ENCODE measurements at places on chromosomes 4 and X.

DNA sequence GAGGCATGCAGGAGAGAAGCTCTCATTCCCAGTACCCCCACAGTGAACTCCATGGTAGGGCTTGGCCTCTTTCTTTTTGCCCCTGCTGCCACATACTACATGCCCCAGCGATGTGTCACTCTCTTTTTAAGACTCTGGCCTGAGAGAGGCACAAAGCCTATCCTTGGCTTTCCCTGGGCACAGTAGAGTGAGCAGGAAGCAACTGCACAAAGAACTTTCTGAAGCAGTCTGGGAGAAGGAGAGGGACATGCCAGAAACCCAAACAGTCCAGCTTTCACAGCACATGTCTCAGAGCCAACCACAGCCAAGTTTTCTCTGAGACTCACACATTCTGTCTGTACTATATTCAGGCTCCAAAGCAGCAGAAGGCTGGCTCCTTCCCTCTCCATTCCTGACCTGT is 7.9 kb upstream of the NALF2 start:
- no peaks in the 10 kb centered on the region for H3K4me1 ChIP-seq
- H3K27me3 ChIP-seq, result no peaks in the 10 kb centered on the region
- no peaks in the 10 kb centered on the region for H3K36me3 ChIP-seq
- no peak overlapping the region for H3K4me3 ChIP-seq
- H3K27ac ChIP-seq, result no peak overlapping the region

- no peaks in the 10 kb centered on the region for H3K36me3 ChIP-seq
- H3K4me1 ChIP-seq, result peaks cover 27% of the 10 kb centered on the region
- no peak overlapping the region for H3K27ac ChIP-seq
Observed at GRCh38 chr4:94605241-94605805, 152.4 kb upstream of the BMPR1B start.

- no peaks in the 10 kb centered on the region for H3K36me3 ChIP-seq
- no peaks in the 10 kb centered on the region for H3K27me3 ChIP-seq
- no peaks in the 10 kb centered on the region for H3K4me1 ChIP-seq
- no peak overlapping the region for H3K4me3 ChIP-seq
- DNase-seq, result no peak
Observed at GRCh38 chrX:13266641-13267345, 53.1 kb downstream of the ATXN3L start.

DNA sequence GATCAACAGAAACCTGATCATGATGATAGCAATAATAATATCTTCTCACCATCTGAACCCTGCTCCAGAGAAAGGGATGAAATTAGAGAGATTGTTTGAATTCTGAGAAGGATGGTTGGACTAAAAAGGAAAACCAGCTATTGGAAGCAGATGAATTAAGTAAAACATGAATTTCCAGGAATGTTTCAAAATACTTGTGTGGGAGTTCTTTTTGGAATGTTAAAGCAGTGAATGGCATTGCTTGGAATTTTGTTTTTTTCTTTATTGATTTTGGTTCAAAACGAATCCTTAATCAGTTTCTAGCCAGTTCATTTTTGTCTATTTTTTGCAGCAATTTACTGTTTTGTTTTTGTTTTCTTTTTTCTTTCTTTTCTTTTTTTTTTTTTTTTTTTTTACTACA is 150.3 kb downstream of the NHS start:
- no peak for DNase-seq
- H3K4me1 ChIP-seq, result peaks cover 10% of the 10 kb centered on the region
- no peak overlapping the region for H3K27ac ChIP-seq
- no peaks in the 10 kb centered on the region for H3K27me3 ChIP-seq

DNA sequence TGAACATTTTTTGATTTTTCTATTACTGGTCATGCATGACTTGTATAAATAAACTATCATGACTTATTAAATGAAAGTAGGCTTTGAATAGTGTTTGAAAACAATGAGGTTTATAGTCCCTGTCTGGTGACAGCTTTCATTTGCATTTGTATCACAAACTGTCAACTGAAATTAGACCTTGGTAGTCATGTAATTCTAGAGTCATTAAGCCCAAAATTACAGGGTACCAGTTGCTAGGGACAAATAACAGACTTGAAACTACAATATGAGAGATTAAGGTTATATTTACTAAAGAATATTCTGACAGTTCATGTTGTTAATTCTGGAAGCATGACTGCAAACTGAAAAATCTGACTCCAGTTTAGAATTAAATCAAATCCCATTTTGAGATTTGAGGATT is 9.2 kb upstream of the VAMP7 start:
- no peak overlapping the region for H3K4me3 ChIP-seq
- H3K27ac ChIP-seq, result no peak overlapping the region
- no peak for DNase-seq
- no peaks in the 10 kb centered on the region for H3K36me3 ChIP-seq
- H3K4me1 ChIP-seq, result no peaks in the 10 kb centered on the region

DNA sequence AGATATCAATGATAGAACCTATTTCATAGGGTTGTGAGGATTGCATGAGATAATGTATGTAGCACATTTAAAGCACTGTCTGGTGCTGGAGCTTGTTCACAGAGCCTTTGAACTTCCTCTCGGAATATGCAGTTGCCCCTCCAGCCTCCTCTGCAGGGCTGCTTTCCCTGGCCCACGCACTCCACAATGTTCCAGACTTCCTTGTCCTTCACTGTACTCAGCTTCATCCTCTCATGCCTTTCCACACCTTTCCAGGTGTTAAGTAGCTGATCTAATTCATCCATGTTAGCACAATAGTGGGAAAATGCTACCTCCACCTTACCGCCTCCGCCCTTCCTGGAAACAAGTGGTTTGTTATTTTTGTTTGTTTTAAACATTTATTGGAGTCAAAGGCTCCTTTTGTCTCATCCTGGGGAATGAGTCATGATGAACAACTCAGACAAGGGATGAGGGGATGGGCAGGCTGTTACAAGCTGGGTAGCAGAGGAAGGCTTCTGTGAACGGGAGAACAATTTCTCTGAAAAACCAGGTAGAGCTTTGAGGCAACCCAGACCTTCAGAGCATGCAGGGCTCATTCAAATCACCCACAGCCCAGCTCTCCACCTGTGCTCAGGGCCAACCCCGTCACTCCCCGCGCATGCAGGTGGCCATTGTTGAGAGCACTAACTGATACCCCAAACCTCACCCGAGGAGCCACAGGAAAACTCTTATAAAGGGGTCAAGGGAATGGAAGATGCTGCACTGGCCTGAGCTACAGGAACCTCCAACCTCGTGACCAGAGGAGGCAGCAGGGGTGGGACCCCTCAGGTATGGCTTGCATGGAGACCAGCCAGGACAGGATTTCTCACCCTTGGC is 84.9 kb upstream of the TBL1X start:
- no peak overlapping the region for H3K4me3 ChIP-seq
- DNase-seq, result no peak
- no peaks in the 10 kb centered on the region for H3K4me1 ChIP-seq
- H3K27me3 ChIP-seq, result no peaks in the 10 kb centered on the region
- H3K36me3 ChIP-seq, result no peaks in the 10 kb centered on the region

DNA sequence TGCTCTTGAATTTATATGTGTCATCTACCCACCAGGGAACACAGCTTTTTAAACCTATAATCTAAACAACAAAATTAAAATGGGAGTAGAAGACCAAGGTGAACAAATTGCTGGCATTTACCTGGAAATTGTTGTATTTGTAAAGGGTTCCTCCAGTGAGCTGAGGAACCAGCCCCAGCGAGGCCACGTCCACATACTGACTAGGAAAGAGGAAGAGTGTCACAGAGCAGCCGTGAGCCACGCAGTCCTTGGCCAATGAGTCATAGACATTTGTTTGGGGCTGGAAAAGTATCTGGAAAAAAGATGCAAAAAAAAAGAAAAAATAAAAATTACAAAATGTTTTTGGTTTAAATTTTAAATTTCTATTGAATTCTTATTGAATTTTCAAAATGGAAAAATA is 58.7 kb downstream of the METTL14 start:
- H3K36me3 ChIP-seq, result peaks cover 6% of the 10 kb centered on the region
- peak overlapping the region; percentile 84 for H3K27ac ChIP-seq
- H3K4me3 ChIP-seq, result no peak overlapping the region
- peaks cover 80% of the 10 kb centered on the region for H3K4me1 ChIP-seq

Measured in esophagus muscularis mucosa (tissue), 4 donors.